ENCODE measurements at places on chromosomes 3 and 15.

- DNase-seq, result no peak
Observed at GRCh38 chr15:35886765-35887164, 340.8 kb upstream of the DPH6 start.

GRCh38 chr3:124409650-124410275 is 320.5 kb upstream of the UMPS start:
- no peak for DNase-seq

DNA sequence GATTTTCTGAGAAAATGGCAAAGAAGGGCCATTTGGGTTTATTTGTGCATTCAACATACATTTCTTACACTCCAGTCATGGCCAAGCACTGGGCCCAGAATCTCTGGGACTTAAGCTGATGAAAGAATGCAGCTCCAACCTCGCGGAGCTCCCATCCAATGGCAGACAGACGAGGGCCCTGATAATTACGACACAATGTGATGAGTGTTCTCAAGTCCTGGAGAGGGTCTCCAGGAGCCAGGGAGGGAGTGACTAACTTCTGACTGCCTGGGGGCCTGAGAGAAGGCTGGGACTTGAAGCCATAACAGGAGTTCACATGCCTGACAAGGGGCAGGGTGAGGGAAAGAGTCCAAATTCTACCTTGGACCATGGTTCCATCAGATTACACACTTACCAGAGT is 42.6 kb upstream of the BNC1 start:
- DNase-seq, result no peak

DNA sequence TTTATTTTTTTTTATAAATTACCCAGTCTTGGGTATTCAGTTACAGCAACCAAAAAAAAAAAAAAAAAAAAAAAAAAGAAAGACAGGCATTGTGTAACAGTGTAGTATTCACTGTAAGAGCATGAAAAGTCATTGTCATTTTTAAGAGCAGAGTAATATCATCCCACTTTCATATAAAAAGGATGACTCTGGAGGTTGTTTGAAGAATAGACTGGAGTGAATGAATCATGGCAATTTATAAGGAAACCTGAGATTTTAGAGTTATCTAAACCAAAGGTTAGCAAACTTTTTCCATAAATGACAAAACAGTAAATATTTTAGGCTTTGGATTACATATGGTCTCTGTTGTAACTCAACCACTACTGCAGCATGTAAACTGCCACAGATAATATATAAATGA is 794.9 kb downstream of the NTRK3 start:
- DNase-seq, result no peak

DNA sequence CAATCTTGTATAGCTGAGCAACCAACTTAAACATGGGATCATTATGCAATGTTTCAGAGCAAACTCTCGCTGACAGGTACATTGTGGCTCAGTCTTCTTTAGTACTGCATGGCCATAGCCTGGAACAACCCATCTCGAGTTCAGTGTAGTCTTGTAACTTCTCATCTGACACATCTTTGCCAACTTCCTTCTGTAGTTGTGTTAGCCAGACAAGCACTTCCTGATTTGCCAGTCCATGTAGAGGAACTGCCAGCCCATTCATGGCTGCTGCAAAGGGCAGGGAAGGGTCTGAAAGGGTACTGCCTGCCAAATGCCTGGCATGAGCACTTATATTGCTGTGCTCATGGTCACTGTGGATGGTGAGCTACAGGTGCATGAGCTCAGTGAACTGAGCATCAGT is 49.2 kb upstream of the CCDC54 start:
- no peak for DNase-seq

DNA sequence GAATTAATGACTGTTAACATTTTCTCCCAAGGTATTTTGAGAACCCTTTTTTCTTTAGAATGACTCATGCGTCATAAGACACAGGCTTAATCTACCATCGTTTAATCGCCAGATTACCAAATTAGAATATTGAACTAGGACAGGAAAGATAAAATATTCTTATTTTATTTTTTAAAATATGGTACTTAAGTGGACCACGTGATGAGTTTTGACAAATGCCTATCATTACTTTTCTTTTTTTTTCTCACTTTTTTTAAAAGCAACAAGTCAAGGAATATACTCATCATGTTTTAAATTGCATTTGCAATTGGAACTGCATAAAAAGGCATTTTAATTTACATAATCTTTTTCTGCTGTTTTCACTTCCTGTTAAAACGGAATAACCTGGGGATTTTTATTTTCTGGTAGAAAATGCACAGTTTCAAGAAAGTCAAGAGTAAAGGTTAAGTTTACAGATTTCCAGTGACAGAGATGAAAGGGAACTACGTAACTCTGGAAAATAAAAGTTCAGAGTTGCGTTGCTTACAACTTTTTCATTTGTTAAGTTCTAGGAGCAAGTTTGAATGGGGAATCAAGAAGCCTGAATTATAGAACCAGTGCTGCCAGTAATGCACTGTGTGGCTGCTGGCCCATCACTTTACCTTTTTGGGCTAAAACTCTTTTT is 23.6 kb downstream of the SIAH2 start:
- DNase-seq, result no peak

DNA sequence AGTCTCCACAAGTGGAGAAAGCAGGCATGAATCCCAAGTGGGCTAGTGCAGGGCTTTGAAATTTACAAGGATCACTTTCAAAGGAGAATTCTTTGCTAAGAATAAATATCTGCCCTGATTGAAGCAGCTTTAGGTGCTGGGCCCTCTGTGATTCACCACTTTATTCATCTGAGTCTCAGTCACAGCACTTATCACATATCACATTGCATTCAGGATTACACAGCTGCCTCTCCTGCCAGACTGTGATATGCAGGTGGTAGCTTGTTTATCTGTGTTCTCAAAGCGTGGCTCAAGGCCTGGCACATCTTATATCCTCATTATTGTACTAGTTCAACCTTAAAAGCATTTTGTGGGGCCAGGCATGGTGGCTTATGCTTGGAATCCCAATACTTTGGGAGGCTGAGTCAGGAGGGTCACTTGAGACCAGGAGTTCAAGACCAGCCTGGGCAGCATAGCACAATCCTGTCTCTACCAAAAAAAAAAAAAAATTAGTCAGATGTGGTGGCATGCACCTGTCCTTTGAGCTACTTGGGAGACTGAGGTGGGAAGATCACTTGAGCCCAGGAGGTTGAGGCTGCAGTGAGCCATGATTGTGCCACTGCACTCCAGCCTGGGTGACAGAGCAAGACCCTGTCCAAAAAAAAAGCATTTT is 156.9 kb upstream of the EIF1B start:
- peak; percentile 72 for DNase-seq

DNA sequence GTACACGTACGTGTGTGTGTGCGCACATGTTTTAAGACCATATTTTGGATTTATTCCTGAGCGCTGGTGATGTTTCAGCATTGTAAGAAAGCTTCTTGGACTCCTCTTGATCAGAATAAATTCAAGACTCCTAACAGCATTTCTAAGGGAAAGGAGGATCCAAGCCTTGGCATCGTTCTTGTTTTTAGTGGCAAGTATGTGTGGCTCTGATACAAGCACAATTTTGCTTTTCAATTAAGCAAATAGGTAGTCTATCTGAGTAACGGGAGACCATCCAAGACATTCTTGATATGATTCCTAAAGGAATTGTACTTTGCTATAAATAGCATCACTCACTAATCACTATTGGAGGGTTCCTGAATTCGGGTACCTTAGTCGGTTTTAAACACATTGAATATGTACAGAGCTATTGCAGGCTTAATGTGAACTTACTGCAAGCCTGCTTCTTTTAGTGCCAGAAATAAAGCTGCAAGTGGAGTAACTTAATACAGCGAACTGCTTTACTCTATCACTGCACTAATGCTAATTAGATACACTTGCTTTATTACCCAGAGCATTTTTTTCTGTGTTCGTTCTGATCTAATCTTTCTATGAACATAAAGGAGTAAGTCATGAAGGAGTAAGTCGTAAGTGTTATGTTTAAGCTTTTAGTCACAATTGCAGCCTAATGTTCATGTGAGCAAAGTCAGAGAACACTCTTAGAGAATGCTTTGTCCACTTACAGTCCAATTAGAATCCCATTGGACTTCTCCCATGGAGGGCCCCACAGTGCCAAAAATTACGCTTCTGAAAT is 186.3 kb downstream of the MCTP2 start:
- DNase-seq, result no peak

DNA sequence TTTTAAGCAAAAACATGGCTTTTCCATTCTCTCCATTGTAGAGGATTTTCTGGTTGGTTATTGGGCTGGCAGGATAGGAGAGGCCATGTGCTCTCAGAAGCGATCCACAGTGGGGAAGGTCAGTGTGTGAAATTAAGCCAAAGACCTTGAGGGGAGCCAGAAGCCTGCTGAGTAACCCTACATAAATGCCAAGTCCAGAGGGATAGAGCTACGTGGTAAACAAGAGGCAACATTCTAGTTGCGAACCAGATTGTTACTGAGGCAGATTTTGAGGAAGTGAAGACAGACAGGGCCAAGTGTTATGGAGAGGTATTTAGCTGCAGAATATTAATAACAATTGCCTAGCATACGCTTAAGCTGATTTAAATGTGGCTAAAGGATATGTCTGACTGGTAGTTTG is 592.8 kb upstream of the GBE1 start:
- no peak for DNase-seq

- peak; percentile 60 for DNase-seq
Observed at GRCh38 chr3:85360742-85361387, 402.1 kb downstream of the CADM2 start.

GRCh38 chr15:66603301-66604179 is 37.7 kb upstream of the LCTL start:
- peak; percentile 11 for DNase-seq

DNA sequence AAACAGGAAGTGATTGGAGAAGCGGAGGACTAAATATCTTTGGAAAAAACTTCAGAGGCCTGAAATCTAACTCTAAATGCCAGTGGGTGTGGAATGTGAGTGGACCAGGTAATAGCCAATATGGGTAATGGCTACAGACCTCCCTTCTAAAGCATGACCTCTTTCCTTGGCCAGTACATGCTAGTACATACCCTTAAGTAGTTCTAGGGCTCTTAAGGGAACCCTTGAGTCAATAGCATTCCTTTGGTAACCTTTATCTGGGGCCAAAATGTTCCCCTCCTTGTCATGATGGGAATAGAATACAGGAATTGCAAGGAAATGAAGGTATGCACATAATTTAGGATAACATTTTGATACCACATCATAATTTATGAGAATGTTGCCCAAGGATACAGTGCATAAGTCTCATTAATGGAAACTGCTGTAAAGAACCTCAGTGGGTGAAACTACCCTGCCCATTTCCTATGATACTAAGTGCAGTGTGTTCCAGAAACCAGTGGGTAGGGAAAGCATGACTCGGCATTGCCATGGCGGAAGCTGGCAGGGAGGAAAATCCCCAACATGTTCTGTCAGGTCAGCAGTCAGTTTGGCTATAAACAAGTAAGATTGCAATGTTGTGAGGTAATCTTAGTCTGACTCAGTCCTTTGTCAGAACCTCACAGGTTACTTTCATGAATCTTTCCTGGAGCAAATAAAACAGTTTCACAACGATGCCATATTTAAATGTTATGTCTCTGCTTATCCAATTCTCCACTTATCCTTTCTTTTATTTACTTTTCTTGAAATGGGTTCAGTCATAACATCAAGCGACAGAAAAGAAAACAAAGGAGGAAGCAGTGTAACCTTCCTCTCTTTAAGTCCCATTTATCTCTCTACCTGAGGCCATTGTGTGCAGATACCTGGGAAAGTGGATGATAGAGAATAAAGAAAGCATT is 23.5 kb upstream of the RAP2B start:
- no peak for DNase-seq

GRCh38 chr3:50971487-50971924 is 296.8 kb downstream of the DOCK3 start:
- DNase-seq, result peak; percentile 75

DNA sequence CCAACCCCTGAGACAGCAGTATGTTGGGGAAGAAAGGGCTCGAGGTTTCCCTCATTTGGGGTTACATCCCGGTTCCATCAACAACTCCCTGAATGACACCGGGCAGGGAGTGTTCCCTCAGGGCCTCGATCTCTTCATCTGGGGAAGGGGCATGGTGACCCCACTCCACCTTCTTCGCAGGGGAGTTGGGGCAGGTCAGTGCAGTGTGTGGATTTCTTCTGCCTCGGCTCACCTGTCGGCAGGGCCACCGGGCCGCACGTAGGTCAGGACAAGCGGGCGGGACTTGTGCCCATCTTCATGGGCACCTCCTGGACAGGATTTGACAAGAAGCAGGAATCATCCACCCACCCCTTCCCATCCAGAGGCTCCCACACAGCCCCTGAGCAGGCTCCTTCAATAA is 17.4 kb downstream of the GRIP2 start:
- no peak for DNase-seq

DNA sequence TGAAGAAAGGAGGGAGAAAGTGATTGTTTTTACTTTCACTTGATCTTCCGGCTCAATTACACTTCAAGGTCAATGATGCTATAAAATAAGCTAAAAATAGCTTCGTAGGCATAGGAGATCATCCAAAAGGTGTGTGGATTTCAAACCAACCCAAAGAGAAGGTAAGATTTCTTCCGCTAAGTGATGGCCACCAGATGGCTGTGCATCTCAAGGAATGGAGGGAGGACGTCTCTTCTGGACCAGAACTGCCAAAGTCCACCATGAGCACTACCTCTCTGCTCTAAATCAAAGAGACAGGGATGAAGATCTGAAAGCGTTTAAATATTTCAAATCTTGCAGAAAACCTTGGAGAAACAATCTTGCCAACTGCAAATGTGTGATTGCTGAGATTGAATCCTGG is 199.1 kb upstream of the ZPLD1 start:
- no peak for DNase-seq

DNA sequence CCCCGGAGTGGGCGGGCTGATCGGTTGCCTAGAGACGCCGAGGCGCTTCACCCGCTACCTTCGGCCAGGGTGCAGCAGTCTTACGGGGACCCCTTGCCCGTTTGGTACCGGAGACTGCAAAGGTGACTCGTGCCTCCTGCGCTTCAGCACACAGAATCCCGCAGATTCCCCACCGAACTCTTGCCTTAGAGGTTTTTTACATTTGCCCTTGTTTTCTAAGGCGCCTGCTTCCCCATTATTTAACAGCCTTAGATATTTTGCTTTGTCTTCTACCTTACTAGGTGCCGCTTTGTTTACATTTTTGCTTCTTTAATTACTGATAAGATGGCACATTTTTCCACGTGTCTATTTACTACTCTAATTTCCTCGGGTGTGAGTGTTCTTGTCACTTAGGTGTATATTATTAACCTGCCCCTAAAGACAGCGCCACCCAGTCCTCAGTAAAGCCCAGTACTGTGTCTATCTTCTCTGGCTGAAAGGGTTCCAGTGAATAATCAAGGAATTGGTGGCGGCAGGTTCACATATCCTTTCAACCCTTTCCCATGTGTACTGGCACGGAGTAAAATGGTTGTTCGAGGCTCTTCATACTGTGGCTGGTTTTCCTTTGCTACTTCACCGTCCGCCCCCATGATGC is 573 bp upstream of the CEP152 start:
- DNase-seq, result no peak

DNA sequence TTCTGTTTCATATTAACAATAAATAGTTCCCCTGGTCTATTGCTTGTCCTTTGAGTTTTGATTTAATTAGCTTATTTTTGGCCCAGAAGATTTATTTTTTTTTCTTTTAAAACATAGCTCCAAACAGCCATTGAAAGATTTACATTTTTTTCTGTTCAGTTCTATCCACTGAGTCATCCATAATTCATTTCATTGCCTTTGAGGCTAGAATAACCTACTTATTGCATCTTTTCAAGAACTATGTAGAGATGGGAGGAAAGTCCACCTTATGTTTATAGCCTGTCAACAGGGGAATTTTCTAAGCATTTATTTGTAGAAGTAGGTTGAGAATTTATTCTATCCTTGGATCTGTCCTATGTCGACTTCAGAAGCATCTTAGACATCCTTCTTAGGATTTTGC is 53.4 kb upstream of the CHD2 start:
- no peak for DNase-seq
